ENCODE measurements at places on chromosomes 6 and 20. TPM values are rescaled to one million over a fixed set of nuclear protein-coding genes. Genes with fewer than 3 reads are reported as not detected.

DNA sequence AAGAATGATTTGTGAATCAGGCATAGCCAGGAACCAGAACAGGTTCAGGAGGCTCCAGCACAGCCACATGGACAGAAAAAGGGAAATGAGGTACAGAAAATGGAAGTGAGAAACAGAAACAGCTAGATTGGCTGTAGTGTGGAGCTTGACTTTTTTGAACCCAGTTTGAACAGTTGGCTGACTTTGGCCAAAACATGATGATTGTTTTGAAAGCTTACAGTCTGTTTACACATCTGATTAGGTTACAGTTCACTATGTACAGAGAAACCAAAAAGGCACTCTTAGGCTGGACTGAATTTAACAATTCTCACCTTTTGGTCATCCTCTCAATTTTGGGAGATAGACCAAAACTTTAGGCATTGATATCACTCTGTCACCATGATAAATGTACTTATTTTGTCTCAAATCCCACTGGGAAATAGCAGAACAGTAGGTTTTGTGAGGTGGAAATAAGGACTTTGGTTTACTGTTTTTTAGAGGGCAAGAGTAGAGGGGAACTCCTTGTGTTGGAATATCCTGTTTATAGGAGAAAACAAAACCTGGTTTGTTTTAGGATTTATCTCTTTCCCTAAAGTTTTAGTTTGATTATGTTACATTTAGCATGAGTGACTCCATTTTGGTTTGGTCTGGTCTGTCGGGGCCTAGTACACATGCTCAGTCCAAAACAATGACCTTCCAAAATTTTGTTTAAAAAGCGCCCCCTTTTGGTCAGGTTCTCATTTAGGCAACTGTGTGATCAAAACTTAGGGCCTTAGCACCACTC is 123.1 kb downstream of the OLIG3 start:
- DNase-seq: no peak

- DNase-seq: no peak
These were observed 87.8 kb downstream of the PLEKHG1 start for GRCh38 chr6:150687508-150687907.

Gene PPP1R3G
- 1.7 TPM for polyA plus RNA-seq

GRCh38 chr6:160092602-160093001 is 29.0 kb upstream of the SLC22A1 start:
- no peak for DNase-seq

GRCh38 chr6:16731478-16732051 is 29.7 kb downstream of the ATXN1 start:
- no peak for DNase-seq

Gene CEP43
- polyA plus RNA-seq: 27.4 TPM

GRCh38 chr6:55557146-55557545 is 21.8 kb downstream of the HMGCLL1 start:
- no peak for DNase-seq

GRCh38 chr6:113122060-113122459 is 735.1 kb upstream of the MARCKS start:
- no peak for DNase-seq

Gene CAPN11
- polyA plus RNA-seq: 0.24 TPM

DNA sequence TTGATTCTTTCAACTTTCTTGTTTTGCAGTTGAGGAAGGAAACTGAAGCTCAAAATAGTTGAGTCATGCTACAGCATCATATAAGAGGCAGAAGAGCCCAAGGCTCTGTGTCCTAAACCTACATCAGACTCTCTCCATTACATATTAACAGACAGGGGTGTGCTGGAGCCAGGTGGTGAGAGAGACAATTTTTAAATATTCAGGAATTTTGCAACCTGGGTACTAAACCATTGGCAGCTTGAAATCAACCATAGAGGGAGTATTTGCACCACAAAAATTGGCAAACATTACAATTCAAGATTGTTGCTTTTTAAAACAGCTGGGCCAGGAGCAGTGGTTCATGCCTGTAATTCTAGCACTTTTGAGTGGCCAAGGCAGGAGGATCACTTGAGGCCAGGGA is 65.8 kb upstream of the SOX4 start:
- no peak for DNase-seq

DNA sequence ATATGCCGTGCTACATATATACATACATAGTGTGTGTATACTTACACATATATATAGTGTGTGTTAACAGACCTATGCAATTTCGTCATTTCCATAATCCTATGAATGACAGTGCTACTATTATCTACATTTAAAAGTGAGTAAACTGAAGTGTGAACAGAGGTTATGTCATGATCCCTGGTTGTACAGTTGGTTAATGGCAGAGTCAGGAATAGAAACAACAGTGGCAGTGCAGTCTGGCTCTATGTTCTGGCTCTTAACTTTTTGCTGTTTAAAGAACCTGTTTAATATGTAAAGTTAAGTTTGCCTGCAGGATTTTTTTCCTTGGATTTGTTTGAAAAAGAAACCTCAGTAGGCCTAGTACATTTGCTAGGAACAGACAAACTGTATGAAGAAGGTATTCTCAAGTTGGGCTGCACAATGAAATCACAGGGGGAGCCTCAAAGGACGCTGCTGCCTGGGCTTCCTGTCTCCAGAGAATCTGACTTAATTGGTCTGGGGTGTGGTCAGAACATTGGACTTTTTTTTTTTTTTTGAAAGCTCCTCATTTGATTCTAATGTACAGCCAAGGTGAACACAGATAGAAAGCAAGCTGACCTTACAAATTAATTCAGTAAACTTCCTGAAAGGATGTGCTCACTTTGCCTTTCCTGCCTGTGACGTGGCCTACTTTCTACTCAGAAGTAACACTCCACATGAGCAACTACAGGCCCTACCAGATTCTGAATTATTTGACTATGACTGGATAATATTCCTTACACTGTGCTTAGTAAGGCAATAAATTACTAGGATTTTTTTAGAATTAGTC is 29.4 kb downstream of the PLCB1 start:
- no peak for DNase-seq

Gene OLIG3
- not detected for polyA plus RNA-seq

DNA sequence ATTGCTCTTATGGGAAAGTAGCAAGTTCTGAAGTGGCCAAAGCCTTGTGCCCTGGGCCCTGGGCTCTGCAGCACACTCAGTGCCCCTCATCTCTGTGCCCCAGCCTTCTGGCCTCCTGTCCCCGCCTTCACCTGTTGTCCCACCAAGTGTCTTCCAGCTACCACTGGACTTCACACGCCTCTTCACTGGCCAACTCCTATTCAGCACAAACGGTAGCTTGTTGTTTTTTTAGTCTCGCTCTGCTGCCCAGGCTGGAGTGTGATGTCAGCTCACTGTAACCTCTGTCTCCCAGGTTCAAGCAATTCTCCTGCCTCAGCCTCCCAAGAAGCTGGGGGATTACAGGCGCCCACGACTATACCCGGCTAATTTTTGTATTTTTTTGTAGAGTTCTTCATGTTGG is 4.8 kb downstream of the CCHCR1 start:
- DNase-seq: no peak

Gene C6orf15
- not detected for polyA plus RNA-seq

Gene SMIM28
- polyA plus RNA-seq: not detected

DNA sequence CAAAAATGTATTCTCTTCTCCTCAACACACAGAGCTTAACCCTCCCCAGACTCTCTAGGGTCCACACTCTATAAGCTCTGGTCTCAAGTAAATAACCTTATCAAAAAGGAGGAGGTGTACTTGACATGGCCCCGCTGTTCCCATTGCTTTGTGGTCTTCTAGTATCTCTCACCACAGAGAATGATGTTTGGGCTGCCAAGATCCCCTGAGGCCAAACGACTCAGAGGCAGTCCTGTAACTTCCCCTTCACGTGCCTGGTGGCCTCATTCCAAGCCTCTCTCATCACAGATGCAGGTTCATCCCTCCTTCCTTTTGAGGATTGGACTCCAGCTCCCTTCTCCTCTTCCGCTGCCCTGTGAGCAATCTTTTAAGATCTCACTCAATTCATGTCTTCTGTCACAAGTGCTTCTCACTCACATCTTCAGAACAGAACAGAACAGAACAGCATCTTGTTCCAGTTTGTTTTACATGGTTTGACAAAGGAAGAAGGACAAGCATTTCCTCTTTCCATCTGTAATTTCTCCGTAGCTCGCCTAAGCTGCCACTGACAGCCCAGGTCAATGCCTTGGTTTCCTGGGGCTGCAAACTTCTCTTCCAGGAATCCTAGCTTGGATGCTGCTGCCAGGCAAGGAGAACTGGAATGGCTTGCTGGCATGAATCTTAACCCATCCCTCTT is 541.5 kb downstream of the CD83 start:
- no peak for DNase-seq

Gene HTR1E
- 1.0 TPM for polyA plus RNA-seq

DNA sequence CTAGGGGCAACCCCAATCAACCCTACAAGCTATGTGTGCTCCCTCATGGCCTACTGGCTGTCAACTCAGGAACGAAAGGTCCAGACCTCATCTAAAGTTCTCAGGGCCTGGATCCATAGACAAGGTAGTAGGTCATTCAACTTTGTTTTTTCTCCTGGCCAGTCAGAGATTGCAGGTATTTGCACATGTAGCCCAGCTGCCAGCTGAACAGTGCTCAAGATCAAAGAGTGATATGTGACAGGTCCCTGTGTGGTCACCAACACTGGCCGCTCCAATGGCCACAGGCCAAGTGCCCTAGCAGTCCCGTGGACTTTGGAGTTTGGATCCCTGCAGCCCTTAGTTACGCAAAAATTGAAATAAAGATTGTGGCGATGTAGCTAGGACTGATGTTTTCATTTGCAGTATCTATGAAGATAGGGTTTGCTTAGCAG is 60.6 kb upstream of the ATXN1 start:
- no peak for DNase-seq

Gene LIME1
- 5.2 TPM for polyA plus RNA-seq

DNA sequence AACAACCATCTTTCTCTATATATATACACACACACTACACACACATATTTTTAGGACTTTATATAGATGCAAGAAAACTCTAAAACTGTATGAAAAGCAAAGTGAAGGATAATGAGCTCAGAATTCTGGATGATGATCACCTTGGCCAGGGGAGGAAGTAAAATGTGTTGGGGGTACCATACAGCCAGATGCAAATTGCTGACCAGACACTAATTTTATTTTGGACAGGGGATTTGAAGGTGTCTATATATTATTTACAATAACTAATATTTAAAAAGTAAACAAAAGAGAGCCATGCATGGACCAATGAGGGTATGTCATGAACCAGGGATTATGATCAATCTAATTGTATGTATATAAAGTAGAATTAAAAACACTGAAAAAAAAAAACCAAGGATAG is 19.8 kb upstream of the TBC1D22B start:
- no peak for DNase-seq

- DNase-seq: no peak
These were observed 100.0 kb upstream of the MAN1A1 start for GRCh38 chr6:119449331-119450156.

Gene GSTA2
- polyA plus RNA-seq: 0.22 TPM

- no peak for DNase-seq
These were observed 2.7 kb upstream of the ZFAND3 start for GRCh38 chr6:37816599-37817375.

GRCh38 chr6:122548281-122548680 is 61.9 kb upstream of the PKIB start:
- DNase-seq: no peak

Gene HLA-C
- polyA plus RNA-seq: 157 TPM

DNA sequence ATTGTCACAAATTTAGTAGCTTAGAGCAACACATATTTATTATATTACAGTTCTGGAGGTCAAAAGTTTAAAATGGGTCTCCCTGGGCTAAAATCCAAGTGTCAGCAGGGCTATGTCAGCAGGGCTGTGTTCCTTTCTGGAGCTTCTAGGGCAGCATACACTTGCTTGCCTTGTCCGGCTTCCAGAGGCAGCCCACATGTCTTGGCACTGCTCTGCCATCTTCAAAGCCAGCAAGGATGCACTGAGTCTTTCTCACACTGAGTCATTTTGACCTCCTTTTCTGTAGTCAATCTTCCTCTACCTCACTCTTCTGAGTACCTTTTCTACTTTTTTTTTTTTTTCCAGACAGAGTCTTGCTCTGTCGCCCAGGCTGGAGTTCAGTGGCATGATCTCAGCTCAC is 39.0 kb downstream of the ADGRF4 start:
- no peak for DNase-seq

Data from right renal cortex interstitium (tissue), 3 donors.